HS-27A (cell line): ENCODE measurements at places on chromosomes 1 and 21.

DNA sequence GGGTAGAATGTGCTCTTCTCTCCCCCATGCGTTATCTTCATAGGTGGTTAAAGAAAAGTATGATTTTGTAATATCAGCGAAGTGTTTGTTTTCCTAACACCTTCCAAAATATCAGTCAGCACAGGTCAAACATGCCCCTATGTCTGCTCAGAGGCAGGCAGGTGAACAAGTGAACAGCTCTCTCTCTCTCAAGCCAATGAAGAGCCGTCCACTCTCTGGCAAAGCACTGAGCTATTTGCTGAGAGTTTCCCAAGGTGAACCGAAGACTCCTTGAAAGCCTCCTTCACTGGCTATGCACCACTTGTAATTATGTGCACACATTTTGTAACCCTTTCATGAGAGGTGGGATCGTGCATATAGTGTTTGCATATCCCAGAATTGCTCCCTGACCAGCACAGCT, 47.7 kb downstream of the ST6GALNAC3 start:
- no peak for DNase-seq

- no peak for DNase-seq
Observed at GRCh38 chr21:32708069-32708468, 19.7 kb downstream of the SYNJ1 start.

GRCh38 chr1:117295001-117295400, 72.2 kb upstream of the MAN1A2 start:
- DNase-seq, result no peak

DNA sequence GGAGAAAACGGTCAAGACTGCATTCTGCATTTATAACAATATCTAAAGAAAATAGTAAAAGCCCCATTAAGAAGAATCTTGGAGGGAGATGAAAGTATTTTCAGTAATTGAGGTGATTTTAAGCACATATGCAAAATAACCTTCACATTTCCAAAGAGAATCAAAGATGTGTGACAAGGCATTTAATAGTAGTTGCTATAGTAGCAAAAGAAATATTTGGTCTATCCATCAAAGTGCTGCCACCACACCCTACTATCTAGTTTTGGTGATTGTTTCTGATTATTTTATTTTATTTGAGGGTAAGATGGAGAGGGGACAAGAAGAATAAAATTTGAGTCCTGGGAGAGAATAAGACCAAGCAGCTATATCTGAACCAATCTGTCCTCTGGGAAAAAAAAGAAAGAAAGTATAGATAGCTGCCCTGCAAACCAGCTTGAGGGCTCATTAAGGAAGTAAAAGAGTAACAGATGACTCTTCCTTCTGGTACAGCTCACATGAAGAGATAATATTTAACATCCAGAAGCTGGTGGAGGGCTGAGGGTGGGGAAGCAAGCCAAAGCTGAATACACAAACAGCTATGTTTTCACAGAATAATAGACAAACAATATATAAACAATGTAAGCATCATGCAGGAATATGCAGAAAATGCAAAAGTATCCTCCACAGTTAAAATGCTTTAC, 47.2 kb upstream of the RASAL2 start:
- DNase-seq, result no peak

DNA sequence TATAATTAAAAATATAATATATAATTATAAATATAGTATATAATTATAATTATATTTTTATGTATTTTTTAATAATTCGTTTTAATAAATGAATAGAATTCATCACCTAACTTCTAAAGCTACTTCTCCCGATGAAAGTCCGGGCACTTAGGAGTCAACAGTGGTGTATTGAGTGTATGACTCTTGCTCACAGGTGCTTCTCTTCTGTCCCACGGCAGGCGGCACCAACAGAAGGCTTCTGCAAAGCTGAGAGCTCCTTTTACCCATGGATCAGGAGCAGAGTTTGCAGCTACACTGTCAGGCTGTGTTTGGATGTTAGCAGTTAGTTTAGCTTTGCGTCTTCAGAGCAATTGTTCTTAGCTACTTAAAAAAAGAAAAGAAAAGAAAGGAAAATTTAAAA, 122.4 kb downstream of the LIPI start:
- no peak for DNase-seq

DNA sequence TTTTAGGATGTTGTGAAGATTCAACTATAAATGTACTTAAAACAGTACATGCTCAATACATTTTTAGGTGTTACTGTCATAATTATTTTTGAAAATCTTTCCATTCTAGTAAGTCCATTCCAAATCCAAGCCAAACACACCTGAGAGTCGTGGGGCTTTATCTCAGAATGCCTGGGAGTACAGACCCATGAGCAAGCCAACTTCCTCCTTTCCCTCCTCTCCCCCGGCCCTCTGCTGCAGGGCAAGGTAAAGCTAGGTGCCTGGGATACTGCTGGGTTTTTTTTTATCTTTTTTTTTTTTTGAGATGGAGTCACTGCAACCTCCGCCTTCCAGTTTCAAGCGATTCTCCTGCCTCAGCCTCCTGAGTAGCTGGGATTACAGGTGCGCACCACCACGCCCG, 16.5 kb downstream of the TMEM51 start:
- no peak for DNase-seq

DNA sequence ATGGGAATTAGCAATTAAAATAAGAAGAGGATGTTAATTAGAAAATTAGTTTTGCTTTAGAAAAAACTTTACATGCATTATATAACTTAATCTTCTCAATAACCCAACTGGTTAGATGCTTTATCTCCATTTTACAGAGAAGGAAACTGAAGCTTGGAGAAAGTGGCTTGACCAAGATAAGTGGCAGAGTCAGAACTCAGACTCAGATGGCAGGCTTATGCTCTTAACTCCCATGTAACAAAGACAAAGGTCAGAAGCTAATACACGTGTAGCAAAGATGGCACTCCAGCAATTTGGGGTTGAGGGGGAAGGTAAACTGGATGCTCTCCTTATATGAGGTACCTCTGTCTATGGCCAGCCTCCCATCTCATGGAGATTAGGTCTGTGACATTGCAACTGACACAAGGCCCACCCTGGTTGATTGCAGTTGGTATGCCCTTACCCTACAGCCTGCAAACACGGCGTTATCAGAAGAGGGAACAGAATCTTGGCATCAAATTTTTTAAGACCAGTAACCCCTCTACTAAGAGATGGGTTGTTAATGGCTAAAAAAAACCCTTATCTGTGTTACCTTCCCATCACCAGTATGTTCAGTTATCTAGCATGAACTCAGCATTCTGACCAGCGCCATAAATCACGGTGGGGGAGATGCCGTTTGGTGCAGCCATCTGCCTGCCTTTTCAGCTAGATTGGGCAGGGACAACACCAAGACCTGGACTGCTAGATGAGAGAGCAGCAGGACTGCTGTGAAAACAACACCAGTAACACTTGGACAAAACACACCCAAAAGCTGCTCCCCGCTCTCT, 97.0 kb downstream of the UBR4 start:
- DNase-seq, result no peak

- no peak for DNase-seq
Observed at GRCh38 chr1:44012941-44013609, 18.2 kb downstream of the SLC6A9 start.

DNA sequence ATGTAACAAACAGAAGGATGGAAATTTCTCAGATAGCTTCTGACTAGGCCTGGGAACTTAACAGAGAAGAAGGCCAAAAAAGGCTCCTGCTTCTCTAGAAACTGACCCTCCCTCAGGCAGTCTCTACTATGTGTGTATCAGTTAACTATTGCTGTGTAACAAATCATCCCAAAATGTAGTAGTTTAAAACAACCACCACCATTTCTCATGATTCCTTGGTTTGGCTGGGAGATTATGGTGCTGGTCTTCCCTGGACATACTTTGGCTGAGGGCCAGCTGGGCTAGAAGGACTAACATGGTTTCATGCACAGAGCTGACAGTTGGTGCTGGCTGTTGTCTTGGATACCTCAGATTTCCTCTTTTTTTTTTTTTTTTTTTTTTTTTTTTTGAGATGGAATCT, 26.2 kb upstream of the CNN3 start:
- no peak for DNase-seq

DNA sequence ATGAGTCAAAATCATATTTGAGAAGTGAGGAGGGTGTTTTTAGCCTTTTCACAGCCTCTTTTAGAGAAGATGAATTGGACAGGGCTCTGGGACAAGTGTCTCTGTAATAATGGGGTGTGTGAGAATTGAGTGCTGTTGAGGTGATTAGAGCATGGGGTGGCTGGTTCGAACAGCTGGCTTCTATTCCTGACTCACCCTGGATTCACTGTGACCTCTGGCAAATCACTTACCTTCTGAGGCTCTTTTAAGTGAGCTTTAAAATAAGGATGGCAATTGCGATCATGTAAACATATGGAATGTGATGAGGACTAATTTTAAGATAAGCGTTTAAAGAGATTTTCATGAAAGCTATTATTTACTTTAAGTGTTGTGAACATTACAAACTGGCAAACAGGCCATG, 243.4 kb downstream of the ADGRL2 start:
- DNase-seq, result no peak

GRCh38 chr1:3469849-3470649, 15.6 kb downstream of the ARHGEF16 start:
- DNase-seq, result no peak

GRCh38 chr1:215891266-215892057, 324.4 kb downstream of the KCTD3 start:
- DNase-seq, result no peak

GRCh38 chr1:87450136-87450535, 121.5 kb downstream of the LMO4 start:
- DNase-seq, result no peak

DNA sequence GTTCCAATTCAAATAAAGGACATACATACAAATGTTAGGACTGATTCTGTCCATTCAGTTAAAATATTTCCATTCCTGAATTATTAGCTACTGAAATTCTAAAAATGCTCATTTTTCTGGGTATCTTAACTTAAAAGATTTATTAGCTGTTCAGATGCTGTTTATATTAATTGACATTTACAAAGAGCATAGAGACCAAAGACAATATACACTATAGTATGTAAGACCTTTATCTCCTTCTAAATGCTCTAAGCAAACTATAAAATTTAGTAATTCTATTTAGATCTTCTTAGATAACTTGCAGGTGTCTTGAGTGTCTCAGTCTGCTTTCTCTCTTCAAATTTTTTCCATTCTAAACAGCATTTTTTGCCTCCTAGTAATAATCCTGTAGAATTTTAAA, 39.3 kb downstream of the VAMP4 start:
- DNase-seq, result no peak

- no peak for DNase-seq
Observed at GRCh38 chr1:4330805-4331766, 323.3 kb upstream of the AJAP1 start.

GRCh38 chr1:41455479-41456332, 28.8 kb downstream of the EDN2 start:
- DNase-seq, result no peak

- DNase-seq, result no peak
Observed at GRCh38 chr1:21633992-21634805, 35.0 kb downstream of the RAP1GAP start.

DNA sequence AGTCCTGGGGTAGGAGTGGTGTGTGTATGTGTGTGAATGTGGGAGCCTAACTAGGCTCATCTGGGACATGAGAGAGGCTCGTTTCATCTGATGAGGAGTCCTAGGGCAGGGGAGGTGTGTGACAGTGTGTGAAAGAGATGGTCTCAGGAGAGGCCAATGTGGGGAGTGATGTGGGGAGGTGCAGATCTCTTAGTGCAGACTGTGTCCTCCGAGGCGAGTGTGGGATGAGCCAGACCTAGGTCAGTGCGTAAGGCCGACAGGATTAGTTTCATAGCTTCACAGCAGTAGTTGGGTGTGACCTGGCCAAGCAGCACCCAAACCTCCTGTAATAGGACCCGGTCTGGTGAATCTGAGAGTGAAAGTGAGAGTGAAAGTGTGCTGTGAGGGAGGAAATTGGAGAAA, 94.7 kb downstream of the LIPI start:
- DNase-seq, result no peak

- DNase-seq, result peak; percentile 7
Observed at GRCh38 chr1:204971517-204972336, 71.3 kb upstream of the CNTN2 start.
